ENCODE measurements at places on chromosomes 4 and X. TPM values are rescaled to one million over a fixed set of nuclear protein-coding genes. Genes with fewer than 3 reads are reported as not detected.

TSPAN7 gene
- 623 TPM for polyA plus RNA-seq

NELFA gene
- polyA plus RNA-seq: 4.1 TPM

TLR10 gene
- 0.27 TPM for polyA plus RNA-seq

CMC4 gene
- 2.5 TPM for polyA plus RNA-seq

PAK3 gene
- 23.9 TPM for polyA plus RNA-seq

Measured in Purkinje cell (primary cell).